ENCODE measurements at places on chromosomes 16 and 17.

GRCh38 chr16:64629622-64630021 lies 492.2 kb downstream of the CDH11 start:
- DNase-seq = no peak

- DNase-seq = no peak
Measured at GRCh38 chr17:78422267-78422605, 43.8 kb downstream of the PGS1 start.

- DNase-seq = no peak
Measured at GRCh38 chr16:49932946-49933345, 77.0 kb upstream of the ZNF423 start.

- no peak for DNase-seq
Measured at GRCh38 chr16:25081702-25082101, 29.8 kb upstream of the LCMT1 start.

DNA sequence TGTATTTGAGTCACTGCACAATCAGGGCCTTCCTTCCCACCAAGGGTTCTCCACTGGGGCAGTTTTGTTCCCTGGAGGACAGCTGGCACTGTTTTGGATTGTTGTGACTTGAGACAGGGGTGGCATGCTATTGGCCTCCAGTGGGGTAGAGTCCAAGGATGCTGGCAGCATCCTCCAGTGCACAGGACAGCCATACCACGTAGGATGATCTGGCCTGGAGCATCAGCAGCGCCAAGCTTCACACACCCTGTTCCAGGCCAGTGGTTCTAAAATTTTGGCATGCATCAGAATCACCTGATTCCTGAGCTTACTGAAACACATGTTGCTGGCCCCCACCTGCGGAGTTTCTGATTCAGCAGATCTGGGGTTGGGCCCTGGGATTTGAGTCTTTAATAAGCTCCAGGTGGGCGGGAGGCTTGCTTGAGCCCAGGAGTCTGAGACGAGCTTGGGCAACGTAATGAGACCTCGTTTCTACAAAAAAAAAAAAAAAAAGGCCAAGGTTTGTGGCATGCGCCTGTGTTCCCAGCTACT lies 83.2 kb downstream of the MGAT5B start:
- no peak for DNase-seq

DNA sequence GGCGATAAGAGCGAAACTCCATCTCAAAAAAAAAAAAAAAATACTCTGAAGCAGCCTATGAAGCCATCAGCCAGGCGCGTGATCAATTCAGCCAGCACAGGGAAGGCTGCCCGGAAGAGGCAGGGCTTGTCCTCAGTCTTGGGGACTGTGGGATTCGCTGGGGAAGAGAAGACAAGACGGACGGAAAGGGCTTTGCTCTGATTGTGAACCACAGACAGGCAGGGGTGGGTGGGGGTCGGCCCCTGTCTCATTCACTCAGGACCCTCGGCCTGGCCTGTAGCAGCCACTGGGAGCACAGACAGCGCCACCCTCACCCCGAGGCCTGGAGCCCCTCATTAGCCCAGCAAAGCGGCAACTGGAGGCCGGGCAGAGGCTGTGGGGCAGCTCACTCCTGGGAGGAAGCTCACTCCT lies 37.2 kb downstream of the ABR start:
- DNase-seq = no peak

- no peak for DNase-seq
Measured at GRCh38 chr17:38872671-38873385, 3.0 kb downstream of the LASP1 start.

DNA sequence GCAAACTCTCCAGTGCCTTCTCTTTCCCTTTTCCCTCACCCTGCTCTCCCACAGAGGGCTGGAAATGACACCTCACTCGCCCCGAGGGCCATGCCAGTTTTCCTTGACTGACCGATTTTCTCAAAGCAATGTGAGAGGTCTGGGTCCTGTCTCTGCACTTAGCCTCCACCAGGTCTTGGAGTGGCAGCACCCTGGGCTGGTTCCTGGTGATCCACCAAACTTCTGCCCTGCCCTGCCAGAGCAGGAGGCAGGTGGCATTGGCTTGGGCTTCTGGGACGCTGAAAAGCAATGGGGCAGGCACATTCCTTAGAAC lies 97.5 kb downstream of the RAB11FIP4 start:
- no peak for DNase-seq

- DNase-seq = peak; percentile 1
Measured at GRCh38 chr17:50953831-50954601, 87.9 kb upstream of the TOB1 start.

DNA sequence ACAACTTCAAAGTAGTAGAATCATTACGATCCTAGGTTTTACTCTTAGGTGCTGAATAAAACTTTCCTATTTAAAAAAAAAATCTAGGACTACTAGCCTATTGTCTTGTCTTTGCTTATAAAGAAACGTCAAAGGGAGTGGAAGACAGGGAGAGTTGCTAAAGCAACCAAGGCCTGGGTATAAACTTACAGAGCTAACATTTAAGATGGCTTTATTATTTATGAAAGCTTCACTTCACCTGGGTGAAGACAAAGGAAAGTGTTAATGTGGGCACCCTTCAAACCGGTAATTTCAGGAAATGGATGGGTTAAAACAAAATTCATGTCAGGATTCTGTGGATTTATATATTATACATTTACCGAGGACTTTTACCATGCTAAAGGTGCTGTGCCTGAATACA lies 2.5 kb downstream of the DUSP14 start:
- no peak for DNase-seq

DNA sequence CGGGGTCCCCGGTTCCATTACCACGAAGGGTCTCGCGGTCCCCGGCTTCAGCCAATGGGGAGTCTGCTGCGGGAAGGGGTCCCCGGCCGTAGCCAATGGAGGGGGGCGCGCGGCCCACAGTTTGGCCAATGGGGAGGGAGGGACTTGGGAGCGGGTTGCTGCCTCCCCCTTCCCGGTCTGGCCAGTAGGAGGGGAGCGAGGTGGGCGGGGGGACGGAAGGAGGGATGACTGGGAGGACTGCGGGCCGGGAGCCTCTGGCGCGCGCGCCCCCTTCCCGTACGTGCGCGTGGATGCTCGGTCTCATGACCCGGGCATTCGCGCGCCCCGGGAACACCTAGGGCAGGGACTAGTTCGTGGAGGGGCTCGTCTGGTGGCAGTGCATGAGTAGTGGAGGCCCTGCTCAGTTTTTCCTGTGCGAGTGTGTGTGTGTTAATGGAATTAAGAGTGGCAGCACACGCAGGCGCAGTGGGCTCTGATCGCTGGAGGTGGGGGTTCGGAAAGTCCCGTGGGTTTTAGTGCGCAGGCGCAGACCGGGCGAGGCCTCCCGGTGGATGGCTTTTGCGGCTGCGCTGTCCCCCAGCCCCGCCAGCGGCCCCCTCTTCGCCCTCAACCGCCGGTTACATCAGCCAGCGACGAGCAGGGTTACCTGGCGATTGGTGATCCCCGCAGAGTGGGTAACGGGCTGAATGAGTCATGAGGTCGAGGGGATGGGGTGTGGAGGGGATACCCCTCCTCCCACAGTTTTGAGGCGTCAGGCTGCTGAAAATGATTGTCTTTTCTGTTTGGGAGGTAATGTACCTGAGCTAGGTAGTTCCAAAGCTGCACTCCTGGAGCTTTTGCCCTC lies 1.3 kb downstream of the ATXN2L start:
- DNase-seq = peak; percentile 97

DNA sequence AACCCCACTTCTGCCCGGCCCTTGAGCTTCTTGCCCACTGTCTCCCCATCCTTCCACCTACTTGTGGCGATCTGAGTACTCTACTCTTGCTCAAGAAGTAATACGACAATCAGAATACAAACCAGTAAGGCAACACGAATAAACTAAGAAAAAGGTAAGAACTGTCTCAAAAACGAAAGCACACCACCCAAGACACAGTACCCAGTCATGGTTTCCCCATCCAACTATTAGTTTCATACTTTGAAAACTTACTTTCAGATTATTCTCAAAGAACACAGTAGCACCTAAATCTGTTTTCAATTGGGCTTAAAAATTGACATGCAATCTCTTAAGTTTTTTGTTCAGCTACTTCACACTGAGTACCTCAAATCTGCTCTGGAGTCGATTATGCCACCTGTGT lies 13.9 kb downstream of the GINS2 start:
- DNase-seq = no peak

GRCh38 chr16:27334838-27335237 lies 21.1 kb downstream of the IL4R start:
- no peak for DNase-seq

DNA sequence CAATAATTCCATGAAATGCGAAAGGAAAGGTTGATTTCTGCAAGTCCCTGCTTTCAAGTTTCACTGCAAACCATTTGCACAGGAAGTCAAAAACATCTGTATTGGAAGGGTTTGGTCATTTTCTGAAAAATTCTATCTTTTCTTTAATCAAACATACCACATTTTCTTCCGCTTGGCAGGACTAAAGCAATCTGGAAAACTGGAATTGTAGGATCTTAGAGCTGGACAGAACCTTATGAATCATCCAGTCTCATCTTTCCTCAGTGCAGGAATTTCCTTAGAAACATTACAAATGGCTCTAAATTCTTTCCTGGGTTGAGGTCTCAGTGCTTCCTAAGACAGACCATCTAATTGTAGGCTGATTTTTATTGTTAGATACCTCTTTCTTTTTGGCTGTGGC lies 111.5 kb upstream of the ELAC2 start:
- DNase-seq = no peak

DNA sequence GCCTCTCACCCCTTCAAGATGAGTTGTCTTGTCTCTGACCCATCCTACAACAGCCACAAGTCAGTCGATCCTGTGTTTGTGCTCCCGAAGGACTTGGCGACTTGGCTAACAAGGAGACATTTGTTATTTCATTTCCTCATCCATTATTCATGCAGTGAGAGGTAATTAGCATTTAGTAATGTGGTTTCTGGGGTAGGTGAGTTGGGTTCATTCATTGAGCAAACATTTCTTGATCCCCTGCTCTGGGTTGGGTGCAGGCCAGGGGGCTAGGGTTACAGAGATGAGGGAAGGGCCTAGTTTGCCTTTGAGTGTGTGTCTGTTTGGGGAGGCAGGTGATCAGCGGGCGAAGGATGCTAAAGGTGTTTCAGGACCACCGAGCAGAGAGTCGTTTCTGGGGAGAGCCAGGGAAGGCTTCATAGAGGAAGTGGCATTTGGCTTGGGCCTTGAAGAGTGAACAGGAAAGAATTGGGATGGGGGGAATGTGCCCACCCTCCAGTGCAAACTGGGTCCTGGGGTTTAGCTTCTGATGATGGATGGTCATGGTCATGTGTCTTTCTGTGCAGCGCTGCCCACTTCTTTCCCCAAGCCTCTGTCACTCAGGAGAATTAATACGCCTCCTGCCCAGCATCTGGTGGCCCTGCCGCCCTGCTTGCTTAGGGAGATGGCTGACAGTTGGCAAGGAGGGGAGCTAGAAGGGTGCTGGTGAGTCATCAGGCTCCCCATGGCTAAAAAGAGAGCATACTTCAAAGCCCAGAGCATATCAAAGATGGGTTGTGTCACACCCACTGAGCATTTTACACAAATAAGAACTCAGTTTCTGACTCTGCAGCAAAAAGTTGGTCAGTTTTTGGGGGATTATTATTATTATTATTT lies 38.5 kb downstream of the MSI2 start:
- peak; percentile 14 for DNase-seq

DNA sequence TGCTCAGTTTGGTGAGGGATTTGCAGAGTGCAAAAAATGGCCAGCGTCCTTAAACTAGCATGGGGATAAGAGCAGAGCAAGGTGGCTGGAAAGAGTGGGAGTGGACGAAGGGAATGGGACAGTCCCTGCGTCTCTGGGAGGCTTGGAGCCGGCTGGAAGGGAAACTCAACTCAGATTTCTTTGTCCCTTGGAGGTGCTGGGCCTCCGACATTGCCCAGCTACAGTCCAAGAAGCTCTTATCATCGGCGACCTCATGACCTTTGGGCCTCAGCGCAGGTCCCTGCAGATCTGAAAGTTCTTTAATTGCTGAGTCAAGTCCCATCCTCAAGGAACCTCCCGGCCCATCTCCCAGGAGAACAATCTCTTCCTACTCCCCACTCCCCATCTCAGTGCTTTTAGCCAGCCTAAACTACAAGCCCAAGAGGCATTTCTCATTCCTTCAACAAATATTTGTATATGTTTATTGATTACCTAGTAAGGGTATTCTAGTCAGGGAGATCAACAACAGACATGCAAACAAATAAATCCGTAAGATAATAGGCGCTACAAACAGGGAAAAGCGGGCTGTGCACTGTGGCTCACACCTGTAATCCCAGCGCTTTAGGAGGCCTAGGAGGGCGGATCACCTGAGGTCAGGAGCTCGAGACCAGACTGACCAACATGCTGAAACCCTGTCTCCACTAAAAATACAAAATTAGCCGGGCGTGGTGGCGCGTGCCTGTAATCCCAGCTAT lies 985 bp upstream of the TMEM107 start:
- no peak for DNase-seq

DNA sequence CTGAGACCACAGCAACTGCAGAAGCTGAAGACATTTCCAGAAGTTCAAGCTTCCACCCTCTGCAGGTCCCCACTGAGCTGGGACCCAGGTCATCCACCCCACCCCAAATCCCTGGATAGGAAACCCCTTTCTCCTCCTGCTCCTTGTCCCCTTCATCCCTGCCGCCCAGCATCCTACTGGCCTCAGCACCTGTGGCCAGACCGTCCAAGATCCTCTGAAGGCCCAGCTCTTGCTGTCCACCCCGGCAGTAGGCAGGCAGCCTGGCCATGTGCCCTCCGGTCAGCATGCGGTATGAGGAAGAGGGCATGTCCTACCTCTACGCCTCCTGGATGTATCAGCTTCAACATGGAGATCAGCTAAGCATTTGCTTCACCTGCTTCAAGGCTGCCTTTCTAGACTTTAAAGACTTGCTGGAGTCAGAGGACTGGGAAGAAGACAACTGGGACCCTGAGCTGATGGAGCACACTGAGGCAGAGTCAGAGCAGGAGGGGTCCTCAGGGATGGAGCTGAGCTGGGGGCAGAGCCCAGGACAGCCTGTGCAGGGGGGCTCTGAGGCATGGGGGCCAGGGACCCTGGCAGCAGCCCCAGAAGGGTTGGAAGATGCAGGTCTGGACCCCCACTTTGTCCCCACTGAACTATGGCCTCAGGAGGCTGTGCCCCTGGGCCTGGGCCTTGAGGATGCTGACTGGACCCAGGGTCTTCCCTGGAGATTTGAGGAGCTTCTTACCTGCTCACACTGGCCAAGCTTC lies 3.0 kb downstream of the TEX19 start:
- DNase-seq = no peak

DNA sequence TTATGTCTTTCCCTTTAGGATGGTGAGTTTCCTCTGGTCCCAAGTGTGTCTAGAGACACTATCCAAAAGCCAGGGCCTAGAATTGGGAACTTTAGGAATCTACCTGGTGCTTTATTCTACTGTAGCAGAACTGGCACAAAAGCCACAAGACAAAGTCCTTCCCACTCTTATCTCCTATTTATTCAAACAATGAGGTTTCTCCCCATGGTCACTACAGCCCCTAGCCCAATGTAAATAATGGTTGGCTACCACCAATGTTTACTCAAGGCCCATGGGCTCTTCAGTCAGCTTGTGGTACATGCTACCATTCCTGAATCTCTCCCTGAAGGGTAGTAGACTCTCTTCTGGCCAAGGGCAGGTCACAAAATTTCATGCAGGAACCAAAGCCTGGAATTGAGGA lies 789.4 kb upstream of the KIF2B start:
- no peak for DNase-seq

Data from activated naive CD4-positive, alpha-beta T cell treated with Interleukin-2 at 50 U/mL for 16 hours (primary cell).